ENCODE measurements at places on chromosomes 6 and 20.

- DNase-seq: no peak
Observed at GRCh38 chr6:147563472-147563871, 55.0 kb downstream of the SAMD5 start.

GRCh38 chr6:140970485-140970884, 1162.2 kb upstream of the GJE1 start:
- DNase-seq: no peak

DNA sequence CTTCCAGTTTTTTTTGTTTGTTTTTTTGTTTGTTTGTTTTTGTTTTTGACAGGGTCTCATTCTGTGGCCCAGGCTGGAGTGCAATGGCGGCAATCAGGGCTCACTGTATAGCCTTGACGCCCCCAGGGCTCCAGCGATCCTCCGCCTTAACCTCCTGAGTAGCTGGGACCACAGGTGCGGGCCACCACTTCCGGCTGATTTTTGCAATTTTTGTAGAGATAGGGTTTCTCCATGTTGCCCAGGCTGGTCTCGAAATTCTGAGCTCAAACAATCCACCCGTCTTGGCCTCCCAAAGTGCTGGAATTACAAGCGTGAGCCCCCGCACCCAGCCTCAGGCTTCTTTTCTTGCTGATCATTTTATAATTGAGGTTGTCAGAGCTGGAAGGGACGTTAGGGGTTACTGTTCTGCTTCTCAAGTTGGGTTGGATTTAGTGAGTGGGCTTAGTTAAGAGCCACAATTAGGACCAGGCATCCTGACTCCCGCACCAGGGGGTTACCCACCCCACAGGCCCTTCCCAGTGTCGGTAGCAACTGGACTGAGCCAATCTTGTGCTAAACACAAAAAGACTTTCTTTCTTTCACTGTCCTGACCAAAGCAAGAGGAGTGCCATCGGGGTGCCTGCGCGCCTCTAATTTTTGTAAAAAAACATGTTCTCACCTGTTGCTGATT, 13.1 kb upstream of the ZSCAN9 start:
- DNase-seq: no peak

GRCh38 chr20:8292793-8293192, 160.7 kb downstream of the PLCB1 start:
- no peak for DNase-seq

DNA sequence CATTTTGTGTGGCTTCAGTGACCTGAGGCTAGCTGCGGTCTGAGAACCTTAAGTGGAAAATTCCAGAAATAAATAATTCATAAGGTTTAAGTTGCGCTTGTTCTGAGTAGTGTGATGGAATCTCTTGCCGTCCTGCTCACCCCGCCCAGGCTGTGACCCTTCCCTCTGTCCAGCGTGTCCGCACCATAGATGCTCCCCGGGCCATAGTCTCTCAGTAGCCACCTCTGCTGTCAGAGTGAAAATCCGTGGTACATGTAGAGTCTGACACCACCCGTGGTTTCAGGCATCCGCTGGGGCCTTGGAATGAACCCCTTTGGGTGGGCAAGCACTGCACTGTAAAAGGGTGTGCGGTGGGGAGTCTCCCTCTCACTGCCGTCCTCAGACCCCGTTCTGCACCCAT, 11.7 kb downstream of the UNC93A start:
- DNase-seq: no peak

- no peak for DNase-seq
Observed at GRCh38 chr20:57804470-57805250, 94.8 kb upstream of the PMEPA1 start.

- no peak for DNase-seq
Observed at GRCh38 chr6:1395506-1395905, 6.1 kb downstream of the FOXF2 start.

DNA sequence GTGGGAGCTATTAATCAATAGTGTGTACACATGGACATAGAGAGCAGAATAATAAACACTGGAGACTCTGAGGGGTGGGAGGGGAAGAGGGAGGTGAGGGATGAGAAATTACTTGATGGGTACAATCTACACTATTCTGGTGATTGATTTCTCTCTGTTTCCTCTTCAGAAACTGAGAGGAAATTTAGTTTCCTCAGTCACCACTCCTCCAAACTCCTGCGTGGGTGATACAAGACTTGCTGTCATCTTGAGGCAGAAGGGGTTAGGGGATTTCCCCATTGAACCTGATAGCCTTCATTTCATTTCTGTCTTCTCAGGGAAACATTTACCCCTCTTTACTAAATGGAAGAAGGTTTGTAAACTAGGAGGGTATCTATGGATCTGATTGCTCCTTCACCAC, 84.3 kb upstream of the ESR1 start:
- DNase-seq: no peak

- DNase-seq: no peak
Observed at GRCh38 chr6:33843131-33844121, 39.6 kb upstream of the MLN start.

GRCh38 chr6:157555455-157556143, 174.6 kb downstream of the ZDHHC14 start:
- DNase-seq: no peak

DNA sequence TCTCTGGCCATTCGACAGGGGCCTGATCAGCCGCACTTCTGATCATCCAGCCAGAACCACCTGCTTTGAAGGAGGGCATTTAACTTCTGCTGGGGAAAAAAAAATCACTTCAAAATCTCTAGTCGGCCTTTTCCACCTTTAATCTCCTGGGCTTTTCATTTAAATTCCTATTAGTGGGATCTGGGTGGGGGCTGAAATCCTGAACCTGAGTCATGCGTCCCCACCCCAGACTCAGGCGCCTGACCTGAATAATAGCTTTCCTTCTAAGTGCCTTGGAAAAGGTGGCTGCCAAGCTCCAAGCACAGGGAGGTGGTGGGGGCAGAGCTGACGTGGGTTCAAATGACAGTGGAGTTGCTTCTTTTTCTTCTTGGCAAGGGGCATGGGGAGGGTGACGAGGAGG, 246.0 kb upstream of the EXOC2 start:
- DNase-seq: no peak

- DNase-seq: no peak
Observed at GRCh38 chr6:115969930-115970273, 90.8 kb downstream of the FRK start.

DNA sequence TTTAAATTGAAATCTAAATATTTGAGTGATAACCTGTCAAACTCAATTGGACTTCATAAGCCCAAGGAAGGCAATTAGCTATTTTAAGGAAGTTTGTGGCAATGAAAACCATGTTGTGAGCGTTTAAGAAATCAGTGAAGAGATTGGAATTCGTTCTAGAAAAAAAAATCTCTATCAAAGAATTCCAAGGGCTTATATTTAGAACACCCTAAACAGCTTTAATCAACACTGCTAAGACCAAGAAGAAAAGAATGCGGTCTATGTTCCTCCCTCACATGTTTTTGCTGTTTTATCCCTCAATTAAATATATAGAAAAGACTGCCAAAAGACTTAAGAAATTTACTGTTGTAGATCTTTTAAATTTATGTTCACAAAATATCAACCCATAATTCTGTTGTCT, 16.6 kb upstream of the ABRACL start:
- no peak for DNase-seq

DNA sequence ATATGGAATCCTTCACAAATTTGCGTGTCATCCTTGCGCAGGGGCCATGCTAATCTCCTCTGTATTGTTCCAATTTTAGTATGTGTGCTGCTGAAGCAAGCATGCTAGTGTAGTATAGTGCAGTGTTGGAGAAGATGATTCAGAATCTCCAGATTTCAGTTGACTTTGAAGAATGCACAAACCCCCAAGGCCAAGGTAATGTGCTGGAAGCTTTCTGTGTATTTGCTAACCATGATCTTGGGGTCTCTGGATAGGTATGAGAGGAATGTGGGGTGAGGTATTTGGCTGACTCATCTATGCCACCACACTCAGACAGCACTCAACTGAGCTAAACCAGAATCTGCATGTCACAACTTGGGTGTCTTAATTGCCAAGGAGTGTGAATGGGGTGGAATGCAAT, 42.6 kb upstream of the DEK start:
- DNase-seq: no peak

DNA sequence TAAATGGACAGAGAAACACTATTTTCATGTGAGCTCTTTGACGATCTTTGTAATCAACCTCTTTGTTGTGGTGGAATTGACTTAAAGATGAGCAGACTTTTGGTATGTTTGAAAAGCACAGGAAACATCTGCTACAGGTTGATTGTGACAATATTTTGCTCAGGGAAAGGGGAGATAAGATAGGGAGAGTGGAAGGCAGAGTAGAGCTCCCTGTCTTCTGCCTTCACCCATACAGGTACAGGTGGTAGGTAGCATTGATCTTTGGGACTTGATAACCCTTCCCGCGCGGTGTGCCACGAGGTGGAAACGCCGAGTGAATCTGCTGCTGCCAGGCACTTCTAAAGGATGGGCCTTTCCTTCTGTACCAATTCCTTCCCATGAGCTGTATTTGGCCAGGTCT, 183.6 kb downstream of the UTRN start:
- no peak for DNase-seq

- DNase-seq: no peak
Observed at GRCh38 chr6:125377621-125378020, 75.9 kb upstream of the HDDC2 start.

DNA sequence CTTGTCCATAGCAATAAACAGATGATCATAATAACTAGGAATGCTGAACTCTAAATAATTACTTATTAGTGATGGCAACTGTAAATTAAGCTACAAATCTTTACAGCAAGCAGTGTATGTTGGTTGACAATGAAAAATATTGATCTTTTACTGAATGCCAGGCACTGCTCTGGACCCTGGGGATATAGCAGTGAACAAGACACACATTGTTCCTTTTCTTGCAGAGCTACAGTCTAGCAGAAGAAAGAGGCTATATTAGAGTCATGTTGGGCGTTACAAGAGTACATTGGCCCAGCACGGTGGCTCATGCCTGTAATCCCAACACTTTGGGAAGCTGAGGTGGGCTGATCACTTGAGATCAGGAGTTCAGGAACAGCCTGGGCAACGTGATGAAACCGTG, 11.5 kb downstream of the PXT1 start:
- no peak for DNase-seq

- DNase-seq: no peak
Observed at GRCh38 chr6:55260181-55260580, 67.1 kb upstream of the GFRAL start.

- peak; percentile 61 for DNase-seq
Observed at GRCh38 chr20:61538183-61538942, 286.3 kb downstream of the CDH4 start.

- no peak for DNase-seq
Observed at GRCh38 chr6:136539967-136540652, 10.1 kb downstream of the MAP7 start.

DNA sequence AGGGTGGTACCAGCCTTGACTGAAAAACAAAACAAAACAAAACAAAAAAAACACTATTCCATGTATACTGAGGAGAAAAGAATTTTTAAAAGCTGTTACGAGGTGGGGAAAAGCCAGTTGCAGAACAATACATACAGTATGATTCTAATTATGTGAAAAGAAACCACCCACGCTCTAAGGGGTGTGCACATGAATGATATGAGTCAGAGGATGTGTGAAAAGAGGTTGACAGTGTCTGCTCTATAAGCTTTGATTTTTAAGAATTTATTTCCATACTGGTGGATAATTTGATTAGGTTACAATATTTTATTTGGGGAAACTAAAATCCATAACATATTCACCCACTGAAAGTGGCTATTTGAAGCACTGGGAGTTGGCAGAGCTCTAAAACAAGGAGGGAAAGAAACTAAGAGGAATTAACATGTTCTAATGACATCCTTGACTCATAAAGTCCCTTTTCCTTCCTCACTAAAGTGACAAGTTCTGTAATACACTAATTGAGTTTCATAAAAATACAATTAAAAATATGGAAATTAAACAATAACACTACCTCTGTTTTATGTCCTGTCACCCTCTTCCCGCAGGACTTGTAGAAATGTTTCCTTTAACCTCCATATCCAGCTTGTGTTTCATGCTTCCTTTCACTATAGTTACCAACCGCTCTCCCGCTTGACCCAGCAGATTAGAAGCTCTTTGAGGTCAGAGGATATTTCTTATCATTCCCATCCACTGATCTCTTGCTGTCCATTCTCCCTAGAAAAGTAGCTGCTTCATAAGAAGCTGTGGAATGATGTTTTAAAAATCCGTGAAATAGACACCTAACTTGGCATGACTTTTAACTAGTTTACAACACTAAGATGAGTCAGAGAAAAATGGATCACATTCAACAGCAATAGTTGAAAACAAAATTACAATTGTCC, 118.6 kb upstream of the CCDC28A start:
- DNase-seq: no peak

- DNase-seq: peak; percentile 60
Observed at GRCh38 chr6:170176898-170177771, 113.7 kb downstream of the DLL1 start.

- no peak for DNase-seq
Observed at GRCh38 chr20:59144179-59144830, 19.3 kb upstream of the ZNF831 start.

DNA sequence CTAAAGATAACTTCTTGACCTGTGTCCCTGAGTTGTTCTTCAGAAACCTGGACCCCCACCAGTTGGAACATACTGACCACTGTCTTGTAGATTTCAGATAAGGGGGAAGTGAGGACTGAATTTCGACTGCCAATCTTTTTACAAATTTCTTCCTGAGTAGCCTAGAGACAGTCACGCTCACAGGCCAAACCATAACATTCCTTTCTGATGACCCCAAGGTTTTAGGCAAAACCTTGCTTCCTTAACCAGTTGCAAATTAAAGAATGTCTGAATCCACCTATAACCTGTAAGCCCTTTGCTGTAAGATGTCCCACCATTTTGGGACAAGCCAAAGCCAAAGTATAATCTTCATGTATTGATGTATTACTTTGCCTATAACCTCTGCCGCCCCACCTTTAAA, 306.9 kb downstream of the LRFN2 start:
- no peak for DNase-seq

DNA sequence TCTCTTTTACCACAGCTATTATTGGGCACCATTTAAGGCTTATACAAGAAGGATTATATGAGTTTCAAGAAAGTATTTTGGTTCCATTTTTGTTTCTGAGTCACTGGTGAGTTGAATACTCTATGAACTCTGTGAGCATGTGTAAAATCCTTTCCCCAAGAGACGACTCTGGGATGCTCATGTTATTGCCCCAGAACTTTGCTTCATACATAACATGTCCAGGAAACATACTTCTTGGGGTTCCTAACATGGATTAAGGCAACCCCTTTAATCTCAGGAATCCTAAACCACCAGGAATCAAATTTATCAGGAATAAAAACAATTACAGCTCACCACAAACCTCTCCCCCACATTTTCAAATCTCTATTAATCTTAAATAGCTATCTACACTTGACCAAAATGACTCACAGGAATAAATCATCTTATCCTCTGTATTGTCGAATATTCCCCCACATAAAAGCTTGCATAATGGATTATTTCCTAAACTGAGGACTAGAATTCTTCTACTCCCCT, 117.5 kb upstream of the COL21A1 start:
- no peak for DNase-seq
